ENCODE measurements at places on chromosomes 11 and 22. TPM values are rescaled to one million over a fixed set of nuclear protein-coding genes. Genes with fewer than 3 reads are reported as not detected.

The RBMXL2 gene
- total RNA-seq: not detected

The NPAS4 gene
- not detected for total RNA-seq

The DDX25 gene
- total RNA-seq: not detected

The KDELR3 gene
- 19.6 TPM for total RNA-seq

The DCHS1 gene
- 0.08 TPM for total RNA-seq

The GGT5 gene
- total RNA-seq: 2.5 TPM

The TMEM191C gene
- total RNA-seq: 1.2 TPM

The FOXR1 gene
- total RNA-seq: not detected

The RNF169 gene
- 5.2 TPM for total RNA-seq

The RCOR2 gene
- 0.90 TPM for total RNA-seq

The KRTAP5-8 gene
- total RNA-seq: not detected

All from A549 treated with RU486 at 1 μM for 4 hours (cell line).